Esophagus muscularis mucosa (tissue), 4 donors: ENCODE measurements at places on chromosomes 2 and 18. TPM values are rescaled to one million over a fixed set of nuclear protein-coding genes. Genes with fewer than 3 reads are reported as not detected.

DNA sequence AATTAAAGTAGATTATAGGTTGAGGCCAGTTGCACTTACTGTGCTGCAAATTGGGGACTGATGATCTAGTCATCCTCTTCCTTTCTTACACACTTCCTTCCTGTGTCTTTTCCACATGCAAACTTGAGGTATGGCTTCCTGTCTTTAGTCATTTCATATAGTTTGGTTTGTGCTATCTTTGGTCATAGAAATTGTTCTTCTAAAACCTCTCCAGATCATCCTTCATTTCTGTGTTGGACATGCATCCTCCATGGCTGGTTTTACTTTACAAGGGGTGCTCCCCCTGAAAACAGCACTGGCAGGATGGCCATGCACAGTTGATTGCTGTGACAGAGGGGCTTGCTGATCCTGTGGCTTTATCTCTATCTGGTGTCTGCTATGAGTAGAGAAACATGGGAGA, 36.5 kb downstream of the MGAT5 start:
- DNase-seq = no peak
- no peaks in the 10 kb centered on the region for H3K27me3 ChIP-seq
- no peaks in the 10 kb centered on the region for H3K36me3 ChIP-seq
- no peak overlapping the region for H3K4me3 ChIP-seq

CFAP65 gene
- not detected for total RNA-seq

DNA sequence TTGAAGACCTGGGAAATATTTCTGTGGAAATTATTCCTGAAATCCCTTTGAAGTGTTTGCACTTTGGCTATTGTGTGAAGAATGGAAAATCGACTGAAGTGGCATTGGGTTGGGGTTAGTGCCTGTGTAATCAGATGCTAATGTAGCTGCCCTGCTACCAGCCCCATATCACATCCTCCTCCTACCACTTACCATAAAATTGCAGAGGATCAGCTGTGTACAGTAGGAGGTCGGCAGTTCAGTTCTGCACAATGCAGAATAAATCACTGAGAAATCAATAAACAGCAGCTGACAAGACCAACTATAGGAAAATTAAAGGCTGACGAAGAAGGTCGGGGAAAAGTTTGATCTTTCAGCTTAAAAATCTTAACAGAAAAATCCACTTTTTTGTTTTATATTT, 440.9 kb downstream of the PTPRM start:
- H3K27ac ChIP-seq = no peak overlapping the region
- H3K4me1 ChIP-seq = peaks cover 10% of the 10 kb centered on the region
- H3K27me3 ChIP-seq = no peaks in the 10 kb centered on the region
- no peak for DNase-seq
- no peak overlapping the region for H3K4me3 ChIP-seq

GRCh38 chr2:95266781-95267430, 7.3 kb upstream of the PROM2 start:
- H3K4me3 ChIP-seq = no peak overlapping the region
- DNase-seq = peak; percentile 91
- no peak overlapping the region for H3K27ac ChIP-seq
- H3K4me1 ChIP-seq = peaks cover 4% of the 10 kb centered on the region
- no peaks in the 10 kb centered on the region for H3K36me3 ChIP-seq

DNA sequence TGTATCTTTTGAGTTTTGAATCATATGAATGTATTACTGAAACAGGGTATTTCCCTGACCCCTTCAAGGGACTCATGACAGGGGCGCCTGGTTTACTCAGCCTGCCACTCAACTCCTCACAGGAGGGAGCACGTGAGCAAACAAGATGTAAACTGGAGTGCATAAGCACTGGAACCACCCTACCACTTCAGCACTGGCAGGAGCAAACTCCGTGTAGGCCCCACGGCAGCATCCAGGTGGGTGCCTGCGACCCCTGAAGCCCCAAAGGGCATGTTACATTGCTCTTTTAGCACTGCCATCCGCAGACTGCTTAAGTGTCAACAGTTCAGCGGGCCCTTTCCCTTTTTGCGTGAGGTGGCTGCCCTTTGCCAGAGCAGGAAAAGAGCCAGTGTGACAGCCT, 8.2 kb upstream of the DAPL1 start:
- no peaks in the 10 kb centered on the region for H3K36me3 ChIP-seq
- no peak for DNase-seq
- no peak overlapping the region for H3K4me3 ChIP-seq
- H3K27ac ChIP-seq = no peak overlapping the region
- no peaks in the 10 kb centered on the region for H3K4me1 ChIP-seq
- H3K27me3 ChIP-seq = no peaks in the 10 kb centered on the region

GRCh38 chr2:144686518-144687215, 166.7 kb upstream of the ZEB2 start:
- no peaks in the 10 kb centered on the region for H3K36me3 ChIP-seq
- no peak overlapping the region for H3K27ac ChIP-seq
- H3K4me1 ChIP-seq = peaks cover 2% of the 10 kb centered on the region
- no peak for DNase-seq
- no peaks in the 10 kb centered on the region for H3K27me3 ChIP-seq

DNA sequence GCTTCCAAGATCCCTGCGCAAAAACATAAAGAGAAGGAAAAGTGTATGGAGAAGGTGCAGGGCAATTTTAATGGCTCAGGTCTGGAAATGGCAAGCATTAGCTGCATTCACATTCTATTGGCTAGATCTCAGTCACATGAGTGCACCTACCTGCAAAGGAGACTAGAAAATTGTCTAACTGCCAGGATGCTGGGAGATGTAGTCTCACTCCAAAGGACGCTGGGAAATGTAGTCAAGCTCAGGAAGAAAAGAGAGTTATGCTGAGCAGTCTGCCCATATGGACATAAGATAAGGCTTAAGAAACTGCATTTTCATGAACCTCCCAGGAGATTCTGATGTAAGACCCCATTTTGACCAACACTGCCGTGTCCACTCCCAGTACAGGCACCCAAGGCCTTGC, 9.5 kb upstream of the KLHL29 start:
- H3K27me3 ChIP-seq = no peaks in the 10 kb centered on the region
- no peaks in the 10 kb centered on the region for H3K36me3 ChIP-seq
- no peak for DNase-seq
- H3K4me3 ChIP-seq = no peak overlapping the region
